HS-27A (cell line): ENCODE measurements at places on chromosomes 12 and 14.

- DNase-seq: no peak
These were observed 32.0 kb upstream of the FGD4 start for GRCh38 chr12:32367381-32367780.

GRCh38 chr12:109982210-109982609 lies 14.0 kb downstream of the GIT2 start:
- DNase-seq: no peak

DNA sequence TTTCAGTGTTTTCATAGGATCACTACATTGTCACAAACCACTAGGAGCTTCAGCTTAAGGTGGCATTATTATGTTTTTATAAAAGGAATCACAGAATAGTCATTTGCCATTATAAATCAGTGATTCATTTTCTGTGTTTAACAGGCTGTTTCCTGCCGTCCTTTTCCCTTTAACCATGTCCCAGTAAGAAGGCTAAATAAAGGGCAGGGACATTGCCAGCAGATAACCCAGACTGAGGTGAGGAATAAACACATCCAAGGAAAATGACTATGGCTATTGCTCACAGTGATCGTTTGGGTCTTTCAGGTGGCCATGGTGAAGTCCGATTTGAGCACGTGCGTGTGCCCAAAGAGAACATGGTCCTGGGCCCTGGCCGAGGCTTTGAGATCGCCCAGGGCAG lies 17.9 kb upstream of the ALDH2 start:
- DNase-seq: no peak

DNA sequence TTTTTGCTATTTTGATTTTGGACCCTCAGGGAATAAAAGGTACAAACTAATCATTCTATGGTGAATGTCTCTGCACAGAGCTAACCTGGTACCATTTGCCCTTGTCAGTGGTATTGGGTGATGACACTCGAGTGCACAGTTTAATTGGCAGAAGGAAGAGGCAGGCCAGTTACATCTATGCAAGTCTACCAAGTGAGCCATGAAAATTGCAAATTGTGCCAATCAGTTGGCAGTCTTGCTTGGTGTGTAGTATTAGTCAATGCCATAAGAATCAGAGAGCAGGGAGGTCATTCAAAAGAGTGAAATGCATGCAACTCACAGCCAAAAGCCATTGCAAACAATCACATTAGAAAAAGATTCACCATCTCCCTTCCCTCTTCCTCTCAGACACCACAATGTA lies 479.6 kb downstream of the ADAMTS20 start:
- DNase-seq: no peak
